ENCODE measurements at places on chromosomes 7 and 10. TPM values are rescaled to one million over a fixed set of nuclear protein-coding genes. Genes with fewer than 3 reads are reported as not detected.

DNA sequence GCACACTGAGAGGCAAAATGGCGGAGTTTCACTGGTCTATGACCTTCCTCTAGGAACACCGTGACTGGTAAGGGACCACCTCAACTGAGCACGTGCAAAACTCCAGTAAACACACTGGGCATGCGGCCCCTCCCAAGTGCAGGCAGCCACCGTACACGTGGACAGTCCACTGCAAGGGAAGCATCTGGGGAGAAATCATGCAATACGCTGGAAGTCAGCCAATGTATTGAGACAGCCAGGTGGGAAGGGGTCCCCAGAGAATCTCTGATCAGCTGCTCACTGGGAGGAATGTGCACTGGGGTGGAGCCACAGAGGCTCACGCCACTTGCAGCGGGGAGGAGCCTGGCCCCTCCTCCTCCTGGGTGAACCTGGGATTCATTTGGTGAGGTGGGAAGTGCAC, 49.3 kb downstream of the CFAP46 start:
- peak; percentile 7 for DNase-seq

The XRCC2 gene
- 0.14 TPM for polyA plus RNA-seq

- peak; percentile 79 for DNase-seq
Observed at GRCh38 chr7:1579481-1580421, 9.9 kb upstream of the PSMG3 start.

DNA sequence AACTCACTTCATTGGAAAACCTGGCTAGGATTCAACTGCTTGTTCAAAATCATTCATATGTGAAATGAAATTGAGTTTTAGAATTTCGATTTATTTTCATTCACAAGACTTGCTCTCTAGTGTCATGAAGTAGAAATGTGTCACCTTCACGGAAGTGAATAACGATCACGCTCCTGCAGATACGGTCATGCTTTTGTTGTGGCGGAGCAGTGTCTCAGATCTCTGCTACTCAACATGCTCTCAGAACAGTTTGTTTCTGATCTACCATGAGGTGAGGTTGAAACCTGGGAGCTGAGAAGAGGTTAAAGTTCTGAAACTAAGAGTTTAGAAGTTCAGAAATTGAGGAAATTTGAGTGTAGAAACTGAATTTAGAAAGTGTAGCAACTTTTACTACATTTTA, 13.8 kb upstream of the PITRM1 start:
- no peak for DNase-seq

GRCh38 chr10:51080311-51081006, 6.2 kb downstream of the PRKG1 start:
- no peak for DNase-seq

The NODAL gene
- not detected for polyA plus RNA-seq

The DUS4L gene
- polyA plus RNA-seq = 5.9 TPM

DNA sequence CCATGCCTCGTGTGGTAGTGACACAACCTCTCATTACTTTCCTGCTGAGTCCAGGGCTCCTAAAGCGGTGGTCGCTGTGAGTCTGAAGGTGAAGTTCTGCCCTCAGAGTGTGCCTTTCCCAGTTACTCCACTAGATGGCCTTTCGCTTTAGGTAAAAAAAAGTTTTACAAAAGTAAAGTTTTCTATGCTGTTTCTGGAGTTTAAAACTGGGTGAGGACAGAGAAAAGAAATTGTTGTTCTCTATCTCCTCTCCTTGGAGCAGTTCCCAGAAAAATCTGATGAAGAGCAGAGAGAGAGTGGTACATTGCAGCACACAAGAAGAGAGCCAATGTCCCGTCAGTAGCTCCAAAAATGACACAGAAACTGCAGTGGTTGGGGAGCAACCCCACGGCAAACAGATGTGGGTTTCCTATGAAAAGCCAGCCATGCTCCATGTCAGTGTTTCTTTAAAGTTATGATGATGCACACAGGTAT, 257.1 kb downstream of the GLI3 start:
- DNase-seq = no peak

DNA sequence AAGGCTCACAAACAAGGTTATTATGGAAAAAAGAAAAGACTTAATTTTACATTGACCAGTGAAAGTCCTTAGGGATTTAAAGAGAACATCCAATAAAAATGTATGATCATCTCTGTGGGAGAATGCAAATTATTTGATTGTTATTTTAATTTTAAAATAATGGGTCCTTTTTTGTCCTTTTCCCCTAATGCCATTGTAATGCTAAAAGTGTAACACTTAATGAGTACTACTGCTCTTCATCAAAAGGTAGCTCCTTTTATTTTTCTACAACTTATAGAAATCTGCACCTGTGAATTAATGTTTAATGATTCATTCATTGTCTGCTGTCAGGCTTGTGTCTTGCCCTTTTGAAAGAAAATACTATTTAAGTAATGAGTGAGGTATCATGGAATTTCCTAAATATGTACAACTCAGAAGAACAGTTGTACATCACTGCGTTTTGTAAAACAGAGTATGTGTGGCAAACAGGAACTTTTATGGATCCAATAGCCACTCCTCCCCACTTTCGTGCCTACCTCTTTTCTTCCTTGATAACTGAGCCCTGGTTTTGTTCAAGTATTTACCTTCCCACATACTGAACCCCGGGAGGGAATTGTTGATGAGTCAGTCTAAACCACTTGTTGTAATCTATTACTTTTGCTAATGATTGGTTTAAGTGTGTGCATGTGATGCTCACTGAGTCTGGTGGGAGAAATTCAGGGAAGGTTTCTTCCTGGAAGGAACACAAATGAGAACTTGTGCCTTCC, 19.9 kb upstream of the TRUB1 start:
- DNase-seq = no peak

DNA sequence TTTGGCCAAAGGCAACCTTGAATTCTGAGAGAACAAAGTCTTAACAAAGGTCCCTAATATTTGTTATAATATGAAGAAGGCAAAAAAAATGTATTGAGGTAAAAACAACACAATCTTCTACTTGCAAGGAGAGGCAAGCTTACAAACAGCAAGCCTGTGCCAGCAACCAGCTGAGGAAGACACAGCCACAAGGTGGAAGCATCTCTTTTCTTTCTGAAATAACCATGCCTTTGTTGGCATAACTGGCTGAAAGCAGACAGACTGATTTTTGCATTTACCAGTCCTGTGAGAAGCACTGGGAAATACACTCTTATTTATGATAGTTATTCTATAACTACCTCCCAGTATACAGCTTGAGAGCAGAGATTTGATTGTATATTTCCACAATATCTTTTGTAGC, 292.0 kb downstream of the PHTF2 start:
- DNase-seq = no peak

DNA sequence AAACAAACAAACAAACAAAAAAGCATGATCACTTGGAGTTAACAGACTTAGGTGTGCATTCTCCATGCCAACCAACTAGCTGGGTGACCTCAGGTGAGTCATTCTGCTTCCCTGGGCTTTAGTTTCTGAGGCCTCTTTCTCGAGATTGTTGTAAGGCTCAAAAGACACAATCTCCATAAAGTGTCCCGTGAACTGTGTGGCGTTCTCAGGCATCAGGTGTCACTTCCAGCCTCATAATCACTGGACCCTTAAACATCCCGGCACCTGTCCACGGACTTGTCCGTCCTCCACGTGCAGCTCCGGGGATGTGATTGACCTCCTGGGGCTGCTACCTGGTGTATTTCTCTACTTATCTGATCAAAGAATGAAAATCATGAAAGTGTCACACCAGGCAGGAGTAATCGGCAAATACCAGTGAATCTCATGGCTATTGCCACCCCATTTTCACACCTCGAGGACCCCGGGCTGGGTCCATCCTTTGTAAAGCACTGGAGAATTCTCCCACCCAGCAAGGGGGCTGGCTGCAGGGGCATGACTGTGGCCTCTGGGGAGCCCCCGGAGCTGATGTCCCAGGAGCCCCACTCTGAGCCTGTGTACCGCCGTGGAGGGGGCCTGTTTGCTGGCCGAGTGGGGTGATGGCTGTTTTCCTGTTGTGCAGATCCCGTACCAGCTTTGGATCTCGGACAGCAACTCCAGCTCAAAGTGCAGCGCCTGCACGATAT, 189.8 kb upstream of the SH2B2 start:
- DNase-seq = no peak

The IKZF5 gene
- 5.8 TPM for polyA plus RNA-seq

The PIK3AP1 gene
- polyA plus RNA-seq = 1.8 TPM

- no peak for DNase-seq
Observed at GRCh38 chr7:37999673-38000072, 79.2 kb downstream of the EPDR1 start.

DNA sequence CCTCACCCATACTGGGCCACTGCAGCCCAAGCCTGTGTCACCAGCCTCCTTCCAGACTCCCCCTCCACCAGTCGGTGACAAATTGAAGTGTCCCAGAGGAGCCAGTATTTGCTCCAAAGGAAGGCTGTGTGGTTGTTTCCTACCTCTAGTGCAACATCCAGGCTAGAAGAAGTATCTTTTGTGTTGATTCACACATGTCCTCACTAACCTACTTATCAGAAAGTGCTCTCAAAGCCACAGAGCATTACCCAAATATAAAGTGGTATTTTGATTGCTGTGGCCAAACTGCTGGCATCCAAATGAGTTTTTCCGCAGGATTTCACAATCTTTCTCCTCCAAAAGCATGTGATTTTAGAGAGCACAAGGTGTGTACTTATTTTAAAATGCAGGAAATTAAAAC, 134.8 kb downstream of the CUL2 start:
- no peak for DNase-seq

DNA sequence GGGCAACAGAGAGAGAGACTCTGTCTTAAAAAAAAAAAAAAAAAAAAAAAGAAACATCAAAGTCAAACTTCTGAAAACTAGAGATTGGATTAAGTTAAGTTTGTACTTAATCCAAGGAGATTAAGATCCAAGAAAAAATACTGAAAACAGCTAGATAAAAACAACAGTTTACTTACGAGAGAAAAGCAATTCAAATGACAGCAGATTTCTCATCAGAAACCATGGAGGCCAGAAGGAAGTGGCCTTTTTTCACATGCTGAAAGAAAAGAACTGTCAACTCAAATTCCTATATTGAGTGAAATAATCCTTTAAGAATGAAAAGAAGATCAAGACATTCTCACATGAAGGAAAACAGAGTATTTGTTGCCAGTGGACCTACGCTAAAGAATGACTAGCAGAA, 5.4 kb upstream of the CCDC71L start:
- no peak for DNase-seq

GRCh38 chr10:641149-642010, 48.1 kb downstream of the DIP2C start:
- no peak for DNase-seq

The FAM180A gene
- polyA plus RNA-seq = 16.7 TPM

- DNase-seq = no peak
Observed at GRCh38 chr7:128234476-128235026, 6.5 kb upstream of the LEP start.

GRCh38 chr7:50085344-50085743, 7.7 kb downstream of the ZPBP start:
- DNase-seq = peak; percentile 58

The CRHR2 gene
- 0.80 TPM for polyA plus RNA-seq
